Panc1 (cell line): ENCODE measurements at places on chromosomes 4 and X.

DNA sequence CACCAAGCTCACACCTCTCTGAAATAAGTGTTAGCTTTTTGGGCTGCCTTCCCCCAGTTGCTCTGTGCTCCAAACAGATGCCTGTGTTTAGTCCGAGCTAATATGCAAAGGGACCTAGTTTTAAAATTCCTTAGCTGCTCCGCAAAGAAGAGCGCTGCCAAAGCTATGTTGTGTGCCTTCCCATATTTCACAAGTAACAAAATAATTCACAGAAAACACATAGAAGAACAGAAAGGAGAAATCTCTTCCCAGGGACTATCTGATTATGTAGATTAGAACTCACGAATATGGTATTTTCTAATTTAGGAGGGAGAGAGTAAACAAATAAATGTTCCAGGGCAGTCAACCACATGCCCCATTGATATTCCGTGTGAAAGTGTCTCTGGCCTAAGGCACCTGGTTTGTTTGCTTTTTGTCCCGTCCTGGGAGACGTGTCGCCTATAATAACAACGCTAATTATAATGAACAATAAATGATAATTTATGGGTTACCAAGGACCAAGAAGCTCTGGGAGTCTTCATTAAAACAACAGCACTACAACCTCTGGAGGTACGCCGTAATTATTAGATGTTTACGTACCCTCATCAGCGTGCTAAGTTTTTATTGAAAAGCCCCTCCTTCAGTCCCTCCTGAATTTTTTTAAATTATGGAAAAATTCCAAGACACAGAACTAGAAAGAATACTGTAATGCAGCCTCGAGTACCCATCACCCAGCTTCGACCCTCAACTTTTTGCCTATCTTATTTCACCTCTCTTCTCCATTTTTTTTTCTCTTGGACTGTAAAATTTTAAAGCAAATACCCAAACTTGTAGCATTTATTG is 1.2 kb upstream of the CCNG2 start:
- H3K36me3 ChIP-seq = no peaks in the 10 kb centered on the region; the same call in 1 of the 2 replicates
- peak overlapping the region; percentile 89 for H3K27ac ChIP-seq
- no peaks in the 10 kb centered on the region for H3K27me3 ChIP-seq
- H3K4me1 ChIP-seq = peaks cover 4% of the 10 kb centered on the region; the same call in 1 of the 2 replicates
- DNase-seq = no peak

DNA sequence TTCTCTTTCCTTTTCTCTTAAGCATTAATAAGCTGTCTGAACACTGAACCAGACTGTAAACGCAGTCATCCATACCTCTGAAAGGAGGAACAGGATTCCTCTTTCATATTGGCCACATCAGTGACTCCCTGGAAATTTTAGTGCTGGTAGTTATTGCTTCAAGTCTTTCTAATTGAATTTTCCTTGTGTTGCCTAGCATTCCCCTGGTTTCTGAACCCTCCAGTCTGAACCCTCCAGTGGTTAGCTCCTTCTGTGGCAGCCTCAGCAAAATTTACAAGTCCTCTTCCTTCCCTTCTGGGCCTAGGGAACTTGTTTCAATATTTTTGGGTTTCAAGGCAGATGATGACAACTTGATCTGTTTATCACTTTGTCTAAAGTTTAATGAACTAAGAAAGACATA is 7.9 kb downstream of the SPARCL1 start:
- no peak for DNase-seq
- no peaks in the 10 kb centered on the region for H3K27me3 ChIP-seq
- no peak overlapping the region for H3K4me3 ChIP-seq
- H3K4me1 ChIP-seq = no peaks in the 10 kb centered on the region
- H3K27ac ChIP-seq = no peak overlapping the region

GRCh38 chrX:153065389-153065788 is 6.9 kb upstream of the PNMA6A start:
- H3K36me3 ChIP-seq = no peaks in the 10 kb centered on the region
- H3K27me3 ChIP-seq = no peaks in the 10 kb centered on the region; the same call in 1 of the 2 replicates
- H3K4me1 ChIP-seq = no peaks in the 10 kb centered on the region
- H3K4me3 ChIP-seq = no peak overlapping the region
- DNase-seq = no peak

DNA sequence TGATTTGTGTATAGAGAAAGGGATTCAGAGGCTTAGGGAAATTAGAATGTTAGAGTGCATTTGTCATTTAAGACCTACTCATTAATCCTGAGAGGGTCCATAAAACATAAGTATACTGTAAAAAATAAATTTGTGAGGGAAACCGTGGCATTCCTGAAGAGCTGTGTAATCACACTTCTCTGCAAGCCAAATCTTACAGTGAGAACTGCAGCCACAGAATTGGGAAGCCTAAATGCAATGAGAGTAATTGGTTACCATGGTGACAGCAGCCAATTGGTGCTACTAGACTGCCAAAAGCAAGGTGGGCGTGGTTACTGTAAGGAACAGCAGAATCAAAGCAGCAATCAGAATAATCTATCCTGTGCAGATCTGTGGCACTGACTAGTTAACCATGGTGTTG is 345.2 kb upstream of the GRID2 start:
- H3K4me3 ChIP-seq = no peak overlapping the region
- no peak overlapping the region for H3K27ac ChIP-seq
- H3K36me3 ChIP-seq = no peaks in the 10 kb centered on the region
- H3K4me1 ChIP-seq = no peaks in the 10 kb centered on the region
- DNase-seq = no peak

- no peak overlapping the region for H3K4me3 ChIP-seq
- no peaks in the 10 kb centered on the region for H3K4me1 ChIP-seq
- no peaks in the 10 kb centered on the region for H3K27me3 ChIP-seq
- no peak overlapping the region for H3K27ac ChIP-seq
Observed at GRCh38 chr4:183561905-183562304, 57.0 kb downstream of the ING2 start.

- H3K27me3 ChIP-seq = no peaks in the 10 kb centered on the region
- no peak overlapping the region for H3K4me3 ChIP-seq
- no peak overlapping the region; the same call in 1 of the 2 replicates for H3K27ac ChIP-seq
- no peaks in the 10 kb centered on the region for H3K36me3 ChIP-seq
- no peak for DNase-seq
- H3K4me1 ChIP-seq = peaks cover 29% of the 10 kb centered on the region
Observed at GRCh38 chr4:158808399-158808798, 39.6 kb downstream of the FNIP2 start.

DNA sequence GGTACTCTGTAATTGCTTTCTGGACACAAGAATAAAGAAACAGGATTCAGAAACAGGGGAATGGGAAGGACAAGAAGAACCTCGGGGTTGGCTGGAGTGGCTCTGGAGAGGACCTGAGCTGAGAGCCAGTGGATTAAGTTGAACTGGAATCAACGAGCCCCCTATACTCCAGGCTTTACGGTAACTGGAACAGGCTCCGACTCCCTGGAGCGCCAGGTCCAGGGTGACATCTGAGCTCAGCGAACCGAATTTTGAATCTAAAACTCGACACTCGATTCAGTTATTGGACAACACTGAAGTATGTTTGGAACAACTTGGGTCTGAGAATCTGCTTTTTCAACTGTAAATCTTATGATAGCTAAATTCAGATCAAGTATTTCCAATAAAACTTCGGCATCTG is 23.9 kb downstream of the HMX1 start:
- no peaks in the 10 kb centered on the region for H3K4me1 ChIP-seq
- no peaks in the 10 kb centered on the region for H3K27me3 ChIP-seq
- no peak overlapping the region for H3K4me3 ChIP-seq
- H3K27ac ChIP-seq = no peak overlapping the region
- no peak for DNase-seq

DNA sequence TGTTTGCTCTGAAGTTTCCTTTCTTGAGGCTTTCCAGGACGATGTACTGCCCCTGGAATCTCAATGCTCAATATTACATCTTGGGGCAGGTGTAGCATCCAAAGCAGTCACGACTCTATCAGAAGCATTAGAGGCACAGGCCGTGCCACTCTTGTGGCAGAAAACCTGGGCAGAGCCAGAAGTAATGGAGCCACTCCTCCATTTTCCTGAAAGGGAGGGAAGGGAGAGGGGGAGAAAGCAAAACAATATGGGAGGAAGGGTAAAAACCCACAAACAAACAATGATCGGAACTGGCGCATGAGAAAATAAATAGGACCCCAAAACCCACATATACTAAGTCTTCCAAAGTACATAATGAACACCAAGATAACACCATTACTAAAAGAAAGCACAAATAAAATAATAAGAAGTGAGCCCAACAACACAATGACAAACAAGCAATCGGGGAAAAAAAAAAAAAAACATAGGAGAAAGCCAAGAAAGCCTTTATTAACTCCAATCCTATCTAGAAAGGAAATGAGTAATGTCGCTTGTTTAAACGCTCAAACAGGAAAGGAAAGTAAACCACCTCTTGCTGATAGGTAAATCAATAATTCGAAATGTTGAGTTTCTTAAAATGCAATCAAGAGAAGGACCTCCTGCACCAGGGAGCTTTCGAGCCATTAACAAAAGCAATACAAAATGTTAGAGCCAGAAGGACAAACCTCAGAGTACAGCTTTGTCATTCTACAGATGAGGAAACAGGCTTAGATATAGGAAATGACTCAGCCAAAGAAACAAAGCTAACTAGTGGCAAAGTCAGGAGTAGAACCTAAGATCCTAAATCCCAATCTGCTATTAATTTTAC is 117.4 kb downstream of the ATRX start:
- H3K4me1 ChIP-seq = peaks cover 15% of the 10 kb centered on the region
- no peaks in the 10 kb centered on the region for H3K27me3 ChIP-seq
- H3K36me3 ChIP-seq = no peaks in the 10 kb centered on the region; the same call in 1 of the 2 replicates
- peak; percentile 58 for DNase-seq

DNA sequence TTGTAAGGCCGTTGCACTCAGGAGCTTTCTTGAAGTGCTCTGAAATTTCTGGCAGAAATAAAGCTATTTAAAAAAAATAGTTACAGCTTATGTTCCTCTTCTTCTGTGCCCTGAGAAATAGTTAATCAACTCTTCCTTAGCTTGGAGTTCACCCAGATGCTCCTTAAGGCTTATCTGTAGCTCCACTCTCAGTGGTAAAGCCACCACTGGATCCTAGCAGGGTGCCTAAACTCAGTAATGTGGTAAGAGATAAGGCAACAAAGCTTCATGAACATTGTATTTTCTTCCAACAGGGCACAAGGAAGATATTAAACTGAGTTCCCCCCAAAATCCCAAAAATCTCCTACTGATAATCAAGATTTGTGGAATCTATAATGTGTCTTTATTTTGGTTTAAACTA is 299.5 kb downstream of the MAPK10 start:
- no peak for DNase-seq
- no peaks in the 10 kb centered on the region for H3K27me3 ChIP-seq
- H3K36me3 ChIP-seq = no peaks in the 10 kb centered on the region
- H3K4me3 ChIP-seq = no peak overlapping the region
- no peaks in the 10 kb centered on the region for H3K4me1 ChIP-seq

DNA sequence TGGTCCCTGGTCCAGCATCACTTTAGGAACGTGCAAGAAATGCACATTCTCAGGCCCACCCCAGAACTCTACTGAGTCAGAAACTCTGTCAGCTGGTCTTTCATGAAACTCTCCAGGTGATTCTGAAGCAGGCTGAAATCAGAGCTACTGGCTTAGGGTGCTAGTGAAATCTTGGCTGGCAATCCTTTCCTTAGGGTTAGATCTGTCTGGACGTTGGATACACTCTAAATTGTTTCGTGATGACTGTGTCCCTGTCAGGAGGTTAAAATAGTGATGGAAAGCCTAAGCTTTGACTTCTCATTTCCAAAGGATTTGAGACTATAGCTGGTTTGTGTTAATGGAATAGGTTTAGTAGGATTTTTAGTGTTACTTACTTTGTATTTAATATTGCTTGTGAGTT is 99.1 kb downstream of the ARHGAP10 start:
- H3K36me3 ChIP-seq = no peaks in the 10 kb centered on the region
- H3K4me3 ChIP-seq = no peak overlapping the region
- H3K4me1 ChIP-seq = peaks cover 6% of the 10 kb centered on the region; the same call in 1 of the 2 replicates
- peak; percentile 17 for DNase-seq
- no peaks in the 10 kb centered on the region for H3K27me3 ChIP-seq
- no peak overlapping the region for H3K27ac ChIP-seq

DNA sequence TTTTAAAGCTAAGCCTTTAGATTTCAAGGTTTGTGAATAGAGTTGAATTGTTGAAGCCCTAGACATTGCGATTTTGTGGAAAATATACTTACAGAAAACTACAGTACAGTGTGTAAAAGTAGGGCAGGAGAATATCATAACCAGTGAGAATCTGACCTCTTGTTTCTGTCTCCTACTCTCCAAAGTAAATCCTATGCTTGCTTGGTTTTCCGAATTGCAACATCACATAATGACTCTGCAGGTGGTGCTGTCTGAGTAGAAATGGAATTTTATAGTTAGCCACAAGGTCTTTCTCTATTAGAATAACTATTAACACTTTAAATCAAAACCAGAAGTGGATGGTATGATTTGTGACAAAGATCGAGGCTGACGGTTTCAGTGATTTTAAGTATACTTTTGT is 505.6 kb downstream of the RAPGEF2 start:
- H3K27ac ChIP-seq = no peak overlapping the region
- H3K4me3 ChIP-seq = no peak overlapping the region
- H3K36me3 ChIP-seq = no peaks in the 10 kb centered on the region
- DNase-seq = no peak
- H3K4me1 ChIP-seq = no peaks in the 10 kb centered on the region

DNA sequence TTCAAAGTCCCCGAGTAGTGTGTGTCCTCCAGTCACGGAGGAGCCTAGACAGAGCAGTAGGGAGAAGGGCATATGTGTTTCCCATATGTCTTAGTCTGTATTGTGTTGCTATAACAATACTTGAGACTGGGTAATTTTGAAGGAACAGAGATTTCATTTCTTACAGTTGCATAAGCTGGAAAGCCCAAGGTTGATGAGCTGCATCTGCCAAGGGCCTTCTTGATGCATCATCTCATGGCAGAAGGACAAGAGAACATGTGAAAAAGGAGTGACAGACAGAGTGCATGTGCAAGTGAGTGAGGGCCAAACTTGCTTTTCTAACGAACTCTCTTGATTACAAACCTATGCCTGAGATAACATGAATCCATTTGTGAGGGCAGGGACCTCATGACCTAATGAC is 243.4 kb downstream of the ARHGAP10 start:
- no peaks in the 10 kb centered on the region for H3K4me1 ChIP-seq
- no peak overlapping the region for H3K4me3 ChIP-seq
- H3K27me3 ChIP-seq = no peaks in the 10 kb centered on the region
- H3K36me3 ChIP-seq = no peaks in the 10 kb centered on the region
- no peak for DNase-seq

DNA sequence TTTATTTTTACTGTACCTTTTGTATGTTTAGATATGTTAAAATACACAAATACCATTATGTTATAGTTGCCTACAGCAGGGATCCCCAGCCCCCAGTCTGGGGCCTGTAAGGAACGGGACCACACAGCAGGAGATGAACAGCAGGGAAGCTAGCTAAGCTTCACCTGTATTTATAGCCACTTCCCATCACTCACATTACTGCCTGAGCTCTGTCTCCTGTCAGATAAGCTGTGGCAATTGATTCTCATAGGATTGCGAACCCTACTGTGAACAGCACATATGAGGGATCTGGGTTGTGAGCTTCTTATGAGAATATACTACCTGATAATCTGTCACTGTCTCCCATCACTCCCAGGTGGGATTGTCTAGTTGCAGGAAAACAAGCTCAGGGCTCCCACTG is 73.9 kb downstream of the BMPR1B start:
- H3K4me3 ChIP-seq = no peak overlapping the region
- no peaks in the 10 kb centered on the region for H3K36me3 ChIP-seq
- H3K4me1 ChIP-seq = no peaks in the 10 kb centered on the region
- no peak for DNase-seq
- H3K27ac ChIP-seq = no peak overlapping the region
